ENCODE measurements at places on chromosomes 2 and 18. TPM values are rescaled to one million over a fixed set of nuclear protein-coding genes. Genes with fewer than 3 reads are reported as not detected.

The STAMBP gene
- total RNA-seq, result 49.0 TPM

The LINC00305 gene
- total RNA-seq, result not detected

The NCKAP5 gene
- 0.10 TPM for total RNA-seq

The NOSTRIN gene
- not detected for total RNA-seq
